ENCODE measurements at places on chromosomes 1 and 21. TPM values are rescaled to one million over a fixed set of nuclear protein-coding genes. Genes with fewer than 3 reads are reported as not detected.

DNA sequence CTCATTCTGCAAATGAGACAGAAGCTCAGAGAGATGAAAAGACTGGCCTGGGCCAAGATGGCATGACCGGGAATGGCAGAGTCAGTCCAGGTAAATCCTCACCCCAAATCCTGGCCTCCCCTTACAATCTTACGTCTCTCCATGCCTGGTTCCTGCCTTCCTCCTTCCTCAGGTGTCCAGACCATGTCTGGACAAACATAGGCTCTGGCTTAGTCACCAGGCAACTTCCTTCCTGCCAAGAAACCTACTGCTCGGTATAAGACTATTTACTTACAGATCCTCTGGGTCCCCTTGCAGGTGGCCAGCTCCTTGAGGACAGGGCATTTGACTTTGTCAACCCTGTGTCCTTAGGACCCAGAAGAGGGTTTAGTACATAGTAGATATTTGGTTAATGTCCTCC lies 69.4 kb upstream of the ROR1 start:
- DNase-seq = no peak

- no peak for DNase-seq
Measured at GRCh38 chr1:8377271-8377981, 59.5 kb downstream of the SLC45A1 start.

GRCh38 chr1:33724348-33724747 lies 139.5 kb upstream of the HMGB4 start:
- no peak for DNase-seq

The ERICH3 gene
- total RNA-seq = not detected

- DNase-seq = no peak
Measured at GRCh38 chr1:159937054-159937750, 8.2 kb downstream of the IGSF9 start.

The RHBDL2 gene
- not detected for total RNA-seq

All from fibroblast of the aortic adventitia (primary cell).